Thymus (tissue), 14 donors: ENCODE measurements at places on chromosomes 11 and 22. TPM values are rescaled to one million over a fixed set of nuclear protein-coding genes. Genes with fewer than 3 reads are reported as not detected.

DNA sequence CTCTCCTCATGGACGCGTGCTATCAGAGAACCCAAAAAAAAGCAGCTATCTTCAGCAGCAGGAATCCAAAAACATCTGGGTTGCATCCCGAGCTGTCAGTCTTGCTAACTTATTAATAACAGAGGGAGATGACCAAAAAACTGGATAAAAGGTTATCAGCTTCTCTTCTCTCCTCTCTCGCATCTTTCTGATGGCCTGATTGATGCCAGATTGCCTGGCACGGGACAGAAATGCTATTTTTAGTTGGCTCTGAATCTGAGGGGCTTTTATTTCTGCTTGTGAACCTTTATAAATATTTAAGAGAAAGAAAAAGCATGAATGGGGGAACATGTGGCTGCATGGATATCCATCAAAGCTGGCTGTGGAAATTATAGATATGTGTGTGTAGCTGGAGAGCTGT is 230.3 kb downstream of the ETS1 start:
- no peak for DNase-seq

GRCh38 chr22:43385770-43386641 is 25.8 kb upstream of the MPPED1 start:
- peak; percentile 79 for DNase-seq

GRCh38 chr11:102139081-102139498 is 28.8 kb downstream of the YAP1 start:
- DNase-seq, result no peak

GGTLC3 gene
- not detected for total RNA-seq

GRCh38 chr11:13837286-13837685 is 125.2 kb upstream of the SPON1 start:
- no peak for DNase-seq

DNA sequence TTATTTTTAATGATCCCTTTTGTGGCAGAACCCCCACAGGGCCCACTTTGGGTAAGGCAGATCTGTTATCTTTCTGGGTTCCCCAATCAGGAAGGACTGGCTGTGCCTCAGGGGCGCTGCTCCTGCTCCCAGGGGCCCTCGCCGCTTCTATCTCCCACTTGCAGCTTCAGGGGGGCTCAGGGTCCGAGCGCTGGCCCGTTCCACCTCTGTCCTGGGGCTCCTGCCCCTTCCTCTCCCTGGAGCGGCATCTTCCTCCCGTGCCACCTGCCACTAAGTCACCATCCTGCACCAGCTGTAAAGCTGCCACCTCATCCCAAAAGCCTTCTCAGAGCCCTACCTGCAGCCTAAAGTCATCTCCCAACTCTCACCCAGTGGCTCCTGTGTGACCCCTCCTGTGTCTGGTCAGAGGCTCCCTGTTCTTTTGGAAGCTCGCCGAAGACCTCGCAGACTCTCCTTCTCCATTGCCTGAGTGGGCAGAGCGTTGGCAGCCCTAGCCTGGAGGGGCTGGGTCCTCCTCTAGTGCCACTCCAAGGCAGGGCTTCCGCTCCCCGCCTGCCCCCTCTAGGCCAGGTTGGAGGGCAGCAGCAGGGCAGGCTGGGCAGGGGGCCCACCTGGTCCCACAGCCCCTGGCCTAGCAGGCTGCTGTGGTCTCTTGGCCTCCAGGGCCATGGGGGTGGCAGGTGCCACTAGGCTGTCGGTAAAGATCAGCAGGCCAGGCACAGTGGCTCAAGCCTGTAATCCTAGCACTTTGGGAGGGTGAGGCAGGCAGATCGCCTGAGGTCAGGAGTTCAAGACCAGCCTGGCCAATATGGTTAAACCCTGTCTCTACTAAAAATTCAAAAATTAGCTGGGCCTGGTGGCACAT is 106.7 kb downstream of the MORC2 start:
- no peak for DNase-seq

AIFM3 gene
- total RNA-seq, result 0.57 TPM

DNA sequence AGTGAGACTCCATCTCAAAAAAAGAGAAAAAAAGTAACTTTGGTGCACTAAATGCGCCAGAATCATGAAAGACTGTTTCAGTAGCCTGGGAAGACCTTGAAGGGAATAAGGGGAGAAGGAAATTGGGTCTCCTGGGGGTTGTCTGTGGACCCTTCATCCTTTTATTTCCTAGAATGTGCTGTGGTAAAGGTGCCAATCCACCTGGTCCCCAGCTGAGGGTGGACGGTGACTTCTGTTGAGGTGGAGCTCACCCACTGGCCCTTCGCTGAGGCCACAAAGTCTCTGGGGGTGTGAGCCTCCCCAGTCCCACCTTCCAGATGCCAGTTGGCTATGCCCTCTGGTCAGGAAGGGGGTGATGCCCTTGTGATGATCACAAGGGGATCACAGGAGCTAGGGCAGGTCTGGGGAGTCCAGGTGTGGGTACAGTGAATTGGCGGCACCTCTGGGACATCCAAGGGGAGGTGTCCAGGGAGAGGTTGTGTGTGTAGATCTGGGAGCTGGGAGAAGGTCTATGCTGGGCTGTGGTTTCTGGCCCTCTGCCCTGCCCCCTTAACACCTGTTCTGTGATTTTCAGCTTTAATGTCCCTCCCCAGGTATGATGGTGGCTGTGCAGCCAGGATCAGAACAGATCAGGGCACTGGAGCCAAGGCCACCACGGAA is 34.2 kb upstream of the LMO1 start:
- DNase-seq, result no peak

- peak; percentile 72 for DNase-seq
These were observed 26.6 kb upstream of the SCN3B start for GRCh38 chr11:123681030-123681429.

DNA sequence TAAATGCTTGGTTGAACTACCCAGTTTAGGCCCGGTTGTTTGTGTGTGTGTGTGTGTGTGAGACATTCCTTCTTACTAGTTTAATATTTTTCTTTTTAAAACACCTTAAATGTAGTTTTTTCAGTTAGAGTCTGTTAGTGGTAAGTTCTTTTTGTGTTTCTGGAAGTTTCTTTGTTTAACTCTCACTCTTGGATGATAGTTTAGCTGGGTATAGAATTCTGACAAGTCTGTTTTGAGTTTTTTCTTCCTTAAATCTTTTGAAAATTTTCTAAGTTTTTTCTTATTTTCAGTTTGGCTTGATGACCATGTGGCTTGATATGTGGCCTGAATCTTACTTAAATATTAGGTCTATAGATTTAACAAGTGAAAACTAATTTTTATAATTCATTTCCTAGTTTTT is 60.1 kb downstream of the PDE3B start:
- DNase-seq, result no peak

DNA sequence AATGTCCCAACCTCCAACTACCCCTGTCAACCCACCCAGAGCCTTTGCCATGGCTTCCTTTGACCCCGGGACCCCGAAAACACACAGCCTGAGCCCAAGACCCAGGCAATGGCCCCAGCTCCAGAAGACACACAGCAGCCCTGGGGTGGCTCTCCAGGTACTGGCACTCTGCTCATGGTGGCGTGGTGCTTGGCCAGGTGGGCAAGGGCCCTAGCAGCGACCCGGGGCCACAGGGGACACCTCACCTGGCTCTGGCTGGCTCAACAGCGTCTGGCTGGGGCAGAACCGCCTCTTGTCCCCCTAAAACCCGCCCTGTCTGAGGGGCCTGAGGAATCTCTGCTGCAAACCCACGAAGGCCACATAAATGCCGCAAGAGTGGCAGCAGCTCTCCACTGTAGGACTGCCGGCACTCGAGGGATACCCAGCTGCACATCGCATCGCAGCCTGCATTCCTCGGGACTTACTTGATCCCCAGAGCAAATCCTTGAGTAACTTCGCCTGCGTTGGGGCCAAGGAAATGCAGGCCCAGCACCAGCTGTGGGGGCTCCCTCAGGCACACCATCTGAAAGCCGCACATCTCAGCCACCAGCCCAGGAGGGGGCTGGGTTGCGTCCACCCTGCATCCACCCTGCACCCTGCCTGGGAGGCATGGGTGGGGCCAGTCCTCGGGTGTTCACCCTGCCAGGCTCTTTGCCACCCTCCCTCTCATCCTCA is 23.1 kb upstream of the GNB1L start:
- no peak for DNase-seq

DNA sequence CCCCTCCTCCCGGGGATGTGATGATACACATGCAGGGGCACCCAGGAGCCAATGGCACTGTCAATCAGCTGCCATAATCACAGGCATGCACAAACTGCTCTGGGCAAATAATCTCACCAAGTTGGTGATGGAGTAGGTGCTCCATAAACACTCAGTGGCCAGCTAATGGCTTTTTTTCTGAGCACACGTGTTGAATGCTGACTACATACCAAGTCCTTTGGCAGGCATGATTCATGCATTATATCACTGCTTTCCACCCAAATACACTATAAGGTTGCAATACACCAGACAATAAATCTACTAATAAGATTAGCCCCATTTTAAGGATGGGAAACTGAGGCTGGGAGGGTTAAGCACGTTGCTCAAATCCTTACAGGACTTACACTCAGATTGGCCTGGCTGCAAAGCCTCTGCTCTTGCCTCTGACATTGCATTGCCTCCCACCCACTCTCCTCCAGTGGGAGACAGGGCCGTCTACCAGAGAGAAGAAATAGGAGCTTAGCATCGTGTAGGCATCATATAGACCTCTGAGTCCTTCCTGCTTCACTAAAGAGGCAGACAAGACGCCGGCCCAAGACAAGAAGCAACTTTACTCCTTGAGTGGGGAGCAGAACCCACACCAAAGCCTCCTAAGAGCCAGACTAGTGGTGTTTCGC is 32.7 kb upstream of the ACCSL start:
- no peak for DNase-seq

GRCh38 chr11:71425409-71425808 is 22.8 kb downstream of the DHCR7 start:
- DNase-seq, result no peak

DNA sequence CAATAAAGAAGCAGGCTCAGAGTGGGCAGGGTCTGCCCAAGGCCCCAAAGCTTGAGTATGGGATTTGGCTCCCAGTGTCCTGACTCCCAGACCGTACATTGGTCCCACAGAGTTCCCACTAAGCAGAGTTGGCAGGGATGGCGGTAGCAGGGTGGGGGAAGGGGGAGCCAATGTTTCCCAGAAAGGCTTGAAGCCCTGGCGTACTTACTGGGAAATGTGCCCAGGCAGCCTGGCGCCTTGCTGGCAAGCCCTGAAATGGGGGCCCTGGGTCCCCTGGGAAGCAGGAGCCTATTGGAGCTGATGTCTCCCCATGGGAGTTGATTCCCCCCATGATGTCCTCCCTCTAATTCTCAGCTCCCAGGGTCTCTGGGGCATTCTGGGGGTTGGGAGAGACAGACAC is 9.3 kb downstream of the ARHGEF17 start:
- DNase-seq, result no peak

GRCh38 chr11:64801158-64801464 is 1.9 kb downstream of the MAP4K2 start:
- DNase-seq, result no peak

DNA sequence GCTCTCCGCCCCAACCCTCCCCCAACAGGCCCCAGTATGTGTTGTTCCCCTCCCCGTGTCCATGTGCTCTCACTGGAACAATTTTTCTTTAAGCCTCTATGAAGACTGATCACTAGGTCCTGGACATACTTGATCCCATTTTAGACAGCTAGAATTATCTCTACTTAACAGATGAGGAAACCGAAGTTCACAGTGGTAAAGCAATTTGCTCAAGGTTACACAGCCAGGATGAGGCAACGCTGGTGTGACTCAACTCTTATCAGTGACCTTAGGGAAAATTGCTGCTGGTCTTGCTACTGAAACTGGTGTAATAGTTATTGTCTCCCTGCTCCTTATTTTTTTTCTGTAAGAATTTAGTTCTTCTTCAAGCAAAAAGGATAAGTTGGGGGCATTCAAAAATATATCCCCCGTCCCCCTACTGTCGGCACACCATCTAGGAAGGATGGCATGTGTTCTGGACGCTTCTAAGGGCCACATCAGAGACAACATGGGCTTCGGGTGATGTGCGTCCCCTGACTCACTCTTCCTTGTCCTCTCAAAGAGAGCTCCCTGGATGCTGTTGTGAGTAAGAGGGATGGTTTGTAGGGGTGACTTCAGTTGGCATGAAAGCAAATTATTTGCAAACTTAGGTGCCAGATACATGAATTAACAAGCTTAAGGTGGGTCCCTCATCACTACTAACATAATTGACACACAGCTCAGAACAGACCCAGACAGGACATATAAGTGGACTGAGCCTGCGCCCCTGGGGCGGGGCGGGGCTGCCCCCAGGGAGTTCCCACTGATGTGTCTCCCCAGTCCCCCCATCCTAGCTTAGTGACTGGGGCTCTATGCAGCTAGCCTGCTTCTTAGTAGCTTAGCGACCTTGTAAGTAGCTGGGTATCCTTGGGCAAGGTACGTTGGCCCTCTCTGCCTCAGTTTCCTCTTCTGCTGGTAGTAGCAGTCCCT is 23.6 kb upstream of the ALX4 start:
- DNase-seq, result no peak

DNA sequence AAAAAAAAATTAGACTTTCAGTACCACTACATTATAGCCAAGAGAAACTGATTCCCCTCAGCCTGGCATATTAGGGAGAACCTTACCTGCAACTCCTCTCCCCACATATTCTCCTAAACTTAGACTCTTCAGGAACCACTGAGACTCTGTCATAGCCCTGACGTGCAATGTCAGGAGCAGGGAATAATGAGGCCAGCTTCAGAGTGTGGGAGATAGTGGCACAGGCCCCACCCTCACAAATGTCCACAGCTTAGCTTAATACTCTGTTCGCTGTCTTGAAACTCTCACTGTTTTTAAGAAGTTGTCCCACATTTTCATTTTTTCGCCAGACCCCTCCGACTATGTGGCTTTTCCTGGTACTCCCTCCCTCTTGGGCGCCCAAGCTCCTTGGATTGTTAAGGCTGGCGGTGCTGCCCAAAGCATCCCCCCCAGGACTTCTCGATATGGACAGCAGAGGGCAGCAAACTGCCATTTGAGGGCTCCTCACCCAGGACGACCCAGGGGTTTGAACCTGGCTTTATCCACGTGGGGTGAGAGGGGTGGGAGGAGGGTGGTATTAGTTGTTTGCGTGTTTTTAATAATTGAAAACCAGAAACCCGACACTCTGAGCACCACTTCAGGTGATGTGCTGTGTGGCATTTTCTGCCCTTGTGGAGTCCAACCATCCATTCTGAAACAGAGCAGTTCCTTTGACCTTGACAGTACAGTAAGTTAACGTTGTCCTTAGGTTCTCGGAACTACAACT is 45.2 kb upstream of the RASSF10 start:
- DNase-seq, result peak; percentile 58

- DNase-seq, result no peak
These were observed 41.5 kb upstream of the TP53I11 start for GRCh38 chr11:44992181-44992582.

DNA sequence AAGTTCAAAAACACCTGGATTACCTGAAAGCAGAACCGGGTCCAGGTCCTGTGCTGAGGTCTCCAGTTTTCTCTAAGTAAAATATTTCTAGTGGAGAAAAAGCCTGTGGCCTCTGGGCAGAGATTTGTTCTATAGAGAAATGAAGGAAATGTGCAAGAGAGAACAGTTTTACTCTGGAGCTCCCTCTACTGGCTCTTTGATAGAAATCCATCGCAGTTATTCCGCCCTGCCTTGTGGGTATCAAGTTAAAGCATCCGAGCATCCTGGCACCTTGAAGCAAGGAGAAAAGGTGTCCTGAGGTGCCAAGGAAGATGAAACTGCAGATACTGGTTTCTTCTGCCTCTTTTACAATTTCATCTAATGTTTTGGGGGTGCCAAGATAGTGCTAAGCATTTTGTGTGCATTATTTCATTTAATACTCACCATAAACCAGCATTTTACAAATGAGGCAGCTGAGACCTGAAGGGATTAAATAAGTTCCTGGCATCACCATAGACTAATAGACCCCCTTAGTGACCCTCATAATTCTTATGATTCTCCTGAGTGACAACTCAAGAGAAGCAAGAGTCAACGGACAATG is 113.1 kb upstream of the HSD17B12 start:
- DNase-seq, result no peak

- no peak for DNase-seq
These were observed 31.1 kb downstream of the FADS3 start for GRCh38 chr11:61860054-61860903.
